ENCODE measurements at places on chromosomes 5 and 9.

DNA sequence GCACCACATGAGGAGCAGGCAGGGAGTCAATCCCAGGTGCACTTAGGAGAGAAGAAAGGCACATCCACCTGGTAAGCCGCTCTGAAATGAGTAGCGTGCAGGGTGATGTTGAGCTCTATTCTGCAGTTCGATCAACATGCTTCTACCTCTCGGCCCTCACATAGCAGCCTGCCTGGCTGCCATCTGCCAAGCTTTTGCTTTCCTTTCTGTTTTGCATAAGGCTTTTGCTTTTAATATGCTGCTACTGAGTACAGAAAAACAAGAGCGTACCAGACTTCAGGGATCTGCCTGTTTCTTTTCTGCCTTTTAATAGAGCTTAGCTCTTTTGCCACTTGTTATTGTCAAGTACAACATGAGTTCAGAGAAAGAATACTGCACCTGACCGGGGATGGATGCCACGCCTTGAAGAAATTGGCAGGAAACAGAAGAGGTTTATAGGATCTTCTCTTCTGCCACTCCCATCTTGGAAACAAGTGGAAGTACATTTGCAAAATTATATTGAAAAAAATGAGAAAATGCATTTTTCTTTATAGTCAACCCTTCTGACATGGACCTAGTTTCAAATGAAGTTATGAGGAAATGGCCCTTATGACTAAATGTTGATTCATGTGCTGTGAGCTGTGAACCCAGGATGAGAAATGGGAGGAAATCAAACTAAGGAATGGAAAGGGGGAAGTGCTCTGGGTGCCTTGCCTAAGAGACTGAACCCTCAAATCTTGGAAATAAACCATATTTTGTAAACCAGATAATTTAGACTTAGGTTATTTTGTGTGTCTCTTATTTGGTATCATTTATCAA is 4.0 kb upstream of the FCHO2 start:
- no peak for DNase-seq

DNA sequence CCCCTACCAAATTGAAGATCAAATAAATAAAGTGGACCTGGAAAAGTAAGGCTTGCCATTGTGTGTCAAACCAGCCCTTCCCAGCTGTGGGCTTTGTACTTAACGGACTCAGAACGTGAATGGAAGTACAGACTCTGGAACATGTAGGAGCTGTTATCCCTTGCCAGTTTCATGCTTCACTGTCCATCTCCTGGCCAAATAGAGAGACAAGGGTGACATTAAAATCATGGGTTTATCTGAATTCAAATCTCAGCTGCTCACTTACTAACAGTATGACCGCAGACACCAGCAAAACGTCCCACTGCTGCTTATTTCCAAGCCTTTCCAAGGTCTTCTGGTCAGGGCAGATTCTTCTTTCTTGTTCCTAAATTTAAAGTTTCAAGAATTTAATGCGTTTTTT is 52.2 kb downstream of the EXOSC2 start:
- no peak for DNase-seq

- no peak for DNase-seq
Observed at GRCh38 chr5:61638476-61638875, 306.4 kb downstream of the ZSWIM6 start.

- no peak for DNase-seq
Observed at GRCh38 chr9:137919095-137919465, 41.5 kb downstream of the CACNA1B start.

- no peak for DNase-seq
Observed at GRCh38 chr5:31880449-31880848, 241.5 kb downstream of the PDZD2 start.

GRCh38 chr5:44860267-44860666 is 51.5 kb downstream of the MRPS30 start:
- no peak for DNase-seq

DNA sequence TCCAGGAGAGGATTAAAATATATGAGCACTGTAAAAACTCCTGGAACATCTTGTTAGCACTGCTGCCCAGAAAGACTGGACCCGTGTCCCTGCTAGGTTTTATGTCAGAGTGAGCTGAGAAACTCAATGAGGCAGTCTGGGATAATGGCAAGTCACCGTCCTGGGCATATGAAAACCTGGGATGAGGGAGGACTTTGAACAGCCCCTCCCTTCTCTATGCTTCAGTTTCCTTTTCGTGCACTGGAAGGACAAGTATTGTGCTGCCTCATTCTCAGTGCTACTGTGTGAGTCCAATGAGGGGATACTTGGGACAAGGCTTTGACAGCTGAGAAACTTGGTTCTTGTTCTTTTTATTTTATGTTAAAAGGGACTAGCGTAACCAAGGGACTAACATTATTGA is 143.0 kb upstream of the SHB start:
- no peak for DNase-seq

GRCh38 chr5:59342181-59342580 is 551.3 kb downstream of the PDE4D start:
- no peak for DNase-seq

GRCh38 chr5:180527659-180528058 is 33.5 kb downstream of the CNOT6 start:
- no peak for DNase-seq

- DNase-seq = no peak
Observed at GRCh38 chr5:160262151-160263074, 33.1 kb downstream of the FABP6 start.

GRCh38 chr5:123665822-123666371 is 153.9 kb downstream of the CSNK1G3 start:
- no peak for DNase-seq

- no peak for DNase-seq
Observed at GRCh38 chr9:82490019-82490499, 501.5 kb downstream of the SPATA31D1 start.

DNA sequence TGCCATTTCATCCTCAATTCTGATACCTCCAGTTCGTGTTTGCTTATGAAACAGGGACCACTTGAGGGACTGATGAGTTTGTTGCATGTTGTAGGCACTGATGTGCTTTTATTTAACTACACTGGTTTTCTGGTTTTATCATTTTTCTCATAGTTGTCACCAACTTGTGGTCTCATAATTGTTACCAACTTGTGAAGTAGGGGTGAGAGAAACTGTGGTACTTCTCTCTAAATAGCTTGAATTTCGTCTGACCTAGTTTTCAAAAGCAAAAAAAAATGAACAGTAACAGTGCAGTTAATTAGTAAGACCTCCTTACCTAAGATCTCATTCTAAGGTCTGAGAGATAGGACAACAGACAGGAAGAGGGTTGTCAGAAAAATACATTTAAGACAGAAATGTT is 78.0 kb downstream of the ANXA2R start:
- no peak for DNase-seq

DNA sequence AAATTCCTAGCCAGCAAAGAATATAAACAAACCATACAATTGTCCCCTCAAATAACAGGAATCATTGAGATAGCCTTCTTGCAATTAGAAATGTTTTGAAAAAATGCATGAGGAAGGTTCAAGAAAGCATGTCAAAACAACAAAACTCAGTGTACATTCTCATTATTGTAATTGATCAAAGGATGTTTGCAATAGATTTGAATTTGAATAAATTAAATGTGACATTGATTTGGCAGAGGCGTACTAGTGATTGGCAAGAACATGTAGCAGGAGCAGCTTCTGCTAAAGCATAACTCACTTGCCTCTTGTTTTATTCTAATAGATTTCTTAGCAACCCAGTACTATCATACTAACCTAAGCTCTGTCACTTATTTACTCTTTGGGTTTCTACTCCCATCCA is 19.9 kb downstream of the SMIM15 start:
- no peak for DNase-seq

GRCh38 chr5:14595891-14596290 is 14.3 kb downstream of the OTULINL start:
- DNase-seq = no peak

DNA sequence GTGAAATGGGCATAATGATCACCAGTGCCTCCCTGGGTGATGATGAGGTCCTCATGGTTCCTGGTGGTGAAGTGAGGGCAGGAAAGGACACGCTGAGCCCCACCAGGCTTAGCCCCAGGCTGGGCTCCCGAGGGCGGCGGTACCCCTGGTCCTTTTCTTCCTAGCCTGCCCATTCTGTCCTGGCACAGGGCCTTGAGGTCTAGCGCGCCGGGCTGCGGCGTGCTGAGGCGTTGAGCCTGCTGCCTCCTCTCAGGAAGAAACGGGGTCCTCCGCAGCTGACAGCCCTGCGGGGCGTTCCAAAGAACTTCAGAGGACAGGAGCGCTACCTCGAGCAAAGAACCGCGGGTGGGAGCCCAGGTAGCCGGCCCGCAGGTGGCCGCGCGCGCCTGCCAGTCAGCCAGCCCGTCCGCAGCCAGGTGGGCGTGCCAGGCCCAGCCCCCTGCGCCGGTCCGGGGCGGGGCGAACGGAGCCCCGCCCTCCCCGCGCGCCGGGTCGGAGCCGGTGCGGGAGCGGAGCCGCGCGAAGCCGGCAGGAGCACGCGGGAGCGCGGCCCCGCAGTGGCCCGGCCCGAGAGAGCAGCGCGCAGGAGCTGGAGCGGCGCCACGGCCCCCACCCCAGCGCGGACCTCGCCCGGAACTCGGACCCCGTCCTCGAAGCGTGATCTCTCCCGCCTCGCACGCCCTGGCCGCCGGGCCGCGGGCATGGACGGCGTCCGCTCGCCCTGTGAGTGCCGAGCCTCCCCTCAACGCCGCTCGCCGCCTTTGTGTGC is at the start of gene WNK2:
TSS of gene WNK2 (plus strand) at position 477 of the 769 bp plus-strand sequence. CDS start 791 bp downstream, outside the sequence.
- peak; percentile 28 for DNase-seq

GRCh38 chr9:18580151-18580550 is 106.2 kb downstream of the ADAMTSL1 start:
- DNase-seq = no peak

DNA sequence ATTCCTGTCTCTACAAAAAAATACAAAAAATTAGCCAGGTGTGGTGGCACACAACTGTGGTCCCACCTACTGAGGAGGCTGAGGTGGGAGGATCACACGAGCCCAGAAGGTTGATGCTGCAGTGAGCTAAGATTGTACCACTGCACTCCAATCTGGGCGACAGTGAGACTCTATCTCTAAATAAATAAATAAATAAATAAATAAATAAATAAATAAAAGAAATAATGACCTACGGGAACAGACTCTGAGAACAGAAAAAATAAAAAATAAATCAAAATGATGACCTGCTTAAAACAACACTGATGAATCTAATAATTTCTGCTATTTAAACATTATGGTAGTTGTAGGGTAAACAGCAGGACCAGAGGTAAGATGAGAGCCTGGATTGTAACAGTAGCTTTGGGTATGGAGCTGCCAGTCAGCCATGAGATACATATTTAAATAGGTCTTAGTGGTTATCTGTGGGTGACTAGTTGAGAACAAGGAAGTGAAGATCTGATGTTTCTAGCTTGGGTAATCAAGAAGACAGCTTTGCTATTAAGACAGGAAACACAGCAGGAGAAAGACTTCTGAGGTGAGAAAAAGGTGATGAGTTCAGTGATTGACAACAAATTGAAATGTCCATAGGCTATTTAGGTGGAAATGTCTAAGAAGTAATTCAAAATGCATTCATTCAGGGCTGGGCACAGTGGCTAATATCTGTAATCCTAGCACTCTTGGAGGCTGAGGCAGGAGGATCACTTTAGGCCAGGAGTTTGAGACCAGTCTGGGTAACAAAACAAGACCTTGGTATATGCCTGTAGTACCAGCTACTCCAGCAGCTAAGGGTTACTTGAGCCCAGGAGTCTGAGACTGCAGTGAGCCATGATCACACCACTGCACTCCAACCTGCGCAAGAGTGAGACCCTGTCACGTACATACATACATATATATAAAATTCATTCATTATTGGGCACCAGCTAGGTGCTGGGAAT is 11.0 kb downstream of the RNF145 start:
- no peak for DNase-seq

GRCh38 chr5:35741971-35742370 is 114.7 kb upstream of the IL7R start:
- DNase-seq = no peak

DNA sequence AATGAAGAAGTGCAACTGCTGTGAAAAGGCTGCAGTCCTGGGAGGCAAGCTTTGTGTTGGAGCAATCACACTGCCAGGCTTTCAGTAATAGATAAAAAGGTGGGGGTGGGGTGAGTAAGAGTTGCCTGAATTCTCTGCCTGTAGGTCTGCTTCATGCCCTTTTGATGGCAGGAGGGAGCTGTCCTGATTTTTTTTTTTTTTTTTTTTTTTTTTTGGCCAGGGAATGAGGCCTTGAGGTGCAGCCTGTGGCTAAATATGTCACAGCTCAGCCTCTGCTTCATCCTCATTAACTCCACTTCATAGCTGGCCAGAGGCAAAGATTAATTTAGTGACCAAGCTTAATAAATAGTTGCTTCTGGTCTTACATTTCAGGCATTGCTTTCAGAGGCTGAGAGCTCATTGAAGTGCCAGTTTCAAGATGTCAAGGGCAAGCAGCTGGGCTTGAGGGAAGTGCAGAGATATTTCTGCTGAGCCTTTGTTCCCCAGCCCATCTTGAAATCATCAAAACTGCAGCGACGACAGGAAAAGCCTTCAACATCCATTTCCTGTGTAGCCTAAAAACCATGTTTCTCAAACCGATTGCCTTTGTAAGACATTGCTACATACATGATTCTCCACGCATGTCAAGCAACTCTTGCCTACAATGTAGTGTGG is 134.7 kb downstream of the MACIR start:
- no peak for DNase-seq

DNA sequence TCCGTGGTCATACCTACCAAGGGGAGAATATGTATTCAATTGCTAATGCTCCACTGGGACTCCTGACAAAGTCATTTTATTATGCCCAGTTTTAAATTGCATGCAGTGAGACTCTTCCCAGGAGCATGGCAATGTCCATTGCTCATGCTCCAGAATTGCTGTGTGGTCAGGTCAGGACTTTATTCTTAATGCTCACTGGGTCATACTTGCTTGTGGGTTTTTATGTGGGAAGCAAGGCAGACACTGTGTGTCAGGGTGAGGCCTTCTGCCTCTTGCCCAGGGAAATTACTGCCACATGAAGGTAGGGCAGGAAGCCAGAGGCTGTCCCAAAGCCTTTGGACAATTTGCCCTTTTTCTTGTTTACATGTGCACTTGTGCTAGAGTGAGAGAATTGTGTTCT is 164.6 kb upstream of the MEF2C start:
- no peak for DNase-seq

GRCh38 chr5:155489949-155490348 is 476.4 kb downstream of the KIF4B start:
- DNase-seq = no peak

DNA sequence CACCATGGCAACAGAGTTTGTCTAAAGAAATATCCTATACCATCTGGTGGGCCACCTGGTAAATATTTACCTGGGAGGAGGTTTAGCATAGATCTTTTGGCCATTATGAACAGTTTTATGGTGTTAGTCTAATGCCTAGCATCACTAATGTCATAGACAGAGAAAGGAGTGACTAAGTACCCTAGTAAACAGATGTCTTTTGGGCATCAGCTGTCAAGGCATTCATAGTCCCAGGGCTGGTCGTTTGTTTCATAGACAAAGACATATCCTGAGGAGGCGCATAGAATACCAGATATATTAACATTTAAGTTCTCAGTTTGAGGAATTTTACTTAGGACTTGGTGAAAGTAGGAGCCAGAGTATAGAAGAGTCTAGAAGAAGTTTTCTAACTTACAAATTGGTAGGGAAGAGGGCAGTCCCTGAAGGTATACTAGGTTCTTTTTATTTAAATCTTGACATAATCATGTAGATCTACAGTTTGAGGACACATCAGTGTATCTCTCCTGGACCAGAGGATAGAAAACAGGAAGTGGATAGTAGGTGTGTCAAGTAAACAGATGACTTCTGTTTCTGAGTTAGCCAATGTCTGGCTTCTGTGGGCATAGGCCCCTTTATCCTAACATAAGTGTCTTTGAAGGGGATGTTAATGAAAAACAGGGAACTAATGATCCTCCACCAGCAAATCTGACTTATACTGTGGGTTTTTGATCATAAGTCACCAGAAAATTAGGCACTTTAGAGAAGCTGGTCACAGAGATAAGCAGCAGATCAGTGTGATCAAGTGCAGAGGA is 105.0 kb upstream of the PRSS3 start:
- DNase-seq = no peak

GRCh38 chr5:1763548-1763911 is 36.1 kb downstream of the MRPL36 start:
- DNase-seq = peak; percentile 26

Measured in activated CD4-positive, alpha-beta T cell treated with anti-CD3 and anti-CD28 coated beads for 4 hours (primary cell).